Left hindlimb (tissue), 1 donor: ENCODE measurements at places on chromosomes 12 and 14.
A peak's percentile ranks its signal among the peaks of the same experiment; 100 is the strongest.

DNA sequence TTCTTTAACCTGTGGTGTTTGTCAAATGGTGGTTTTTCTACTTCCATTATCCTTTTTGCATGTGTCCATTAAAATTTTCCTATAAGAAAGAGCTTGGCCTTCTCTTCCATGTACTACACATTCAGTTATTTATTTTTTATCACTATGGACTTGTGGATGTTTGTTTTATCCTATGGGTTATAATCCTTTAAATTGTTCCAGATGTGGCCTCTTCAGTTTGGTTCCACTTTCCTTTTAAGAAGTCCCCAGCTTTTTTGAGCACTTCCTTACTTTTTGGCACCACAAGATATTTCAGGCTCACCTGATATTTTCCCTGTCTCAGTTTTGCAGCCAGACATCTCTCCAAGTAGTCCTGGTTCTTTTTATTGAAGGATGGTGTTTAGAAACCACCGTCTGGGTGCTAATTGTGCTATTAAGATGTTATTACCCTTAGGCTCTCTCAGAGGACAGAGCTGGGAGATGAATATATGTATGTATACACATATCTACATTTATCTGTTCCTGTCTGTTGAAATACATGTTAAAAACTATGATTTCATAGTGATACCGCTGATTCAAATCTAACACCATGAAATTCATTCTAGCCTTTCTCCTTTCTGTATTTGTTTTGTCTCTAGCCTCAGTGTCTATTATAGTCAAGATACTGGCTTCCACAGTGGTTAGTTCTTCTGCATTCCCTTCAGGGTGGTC is 408.5 kb upstream of the RGS6 start:
- no peak for DNase-seq

- no peak for DNase-seq
Measured at GRCh38 chr12:26719852-26720251, 113.1 kb downstream of the ITPR2 start.

GRCh38 chr14:50559990-50560930 is at the start of gene ATL1:
ATL1 (plus strand) TSS chr14:50560145; CDS start chr14:50560266, 121 bp downstream.
- DNase-seq: peak; percentile 92

GRCh38 chr12:126487431-126487980 is 1422.3 kb downstream of the AACS start:
- DNase-seq: no peak

- DNase-seq: no peak
Measured at GRCh38 chr12:62256408-62257096, 3.7 kb upstream of the USP15 start.

- no peak for DNase-seq
Measured at GRCh38 chr14:93025055-93025454, 90.7 kb downstream of the ITPK1 start.

DNA sequence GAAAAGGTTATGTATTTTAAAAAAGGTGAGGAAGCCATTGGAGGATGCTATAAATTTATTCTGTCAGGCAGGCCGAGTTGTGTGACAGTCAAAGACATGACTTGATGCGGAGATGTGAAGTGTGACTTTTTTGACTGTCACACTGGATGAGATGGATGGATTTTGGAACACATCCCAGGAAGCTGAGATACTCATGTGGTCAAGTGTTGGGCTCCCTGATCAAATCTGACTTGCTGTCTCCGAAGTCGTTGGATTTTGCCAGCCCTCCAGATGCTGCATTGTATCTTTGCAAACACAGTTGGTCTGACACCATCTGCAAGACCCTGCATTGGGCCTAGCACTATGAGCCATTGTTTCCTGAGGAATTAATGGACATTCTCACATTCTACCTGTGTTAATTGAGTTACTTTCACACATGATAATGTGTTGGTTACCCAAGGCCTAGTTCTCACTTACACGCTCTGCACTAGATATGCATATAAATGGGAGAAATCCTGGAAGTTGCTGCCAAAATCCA is 204.0 kb upstream of the PRKD1 start:
- no peak for DNase-seq

DNA sequence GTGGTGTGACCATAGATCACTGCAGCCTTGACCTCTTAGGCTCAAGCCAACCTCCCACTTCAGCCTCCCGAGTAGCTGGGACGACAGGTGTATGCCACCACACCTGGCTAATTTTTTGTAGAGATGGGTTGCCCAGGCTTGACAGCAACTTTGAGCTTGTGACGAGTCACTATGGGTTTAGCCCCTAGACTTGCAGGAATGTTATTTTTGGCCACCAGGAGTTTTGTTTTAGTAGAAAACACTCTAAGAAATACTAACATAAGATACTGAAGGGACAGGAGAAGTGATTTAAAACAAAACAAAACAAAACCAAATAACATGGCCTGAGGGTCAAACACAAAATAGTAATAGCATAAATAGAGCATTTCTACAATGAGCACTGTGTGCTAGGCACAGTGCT is 26.4 kb downstream of the SETD3 start:
- no peak for DNase-seq

DNA sequence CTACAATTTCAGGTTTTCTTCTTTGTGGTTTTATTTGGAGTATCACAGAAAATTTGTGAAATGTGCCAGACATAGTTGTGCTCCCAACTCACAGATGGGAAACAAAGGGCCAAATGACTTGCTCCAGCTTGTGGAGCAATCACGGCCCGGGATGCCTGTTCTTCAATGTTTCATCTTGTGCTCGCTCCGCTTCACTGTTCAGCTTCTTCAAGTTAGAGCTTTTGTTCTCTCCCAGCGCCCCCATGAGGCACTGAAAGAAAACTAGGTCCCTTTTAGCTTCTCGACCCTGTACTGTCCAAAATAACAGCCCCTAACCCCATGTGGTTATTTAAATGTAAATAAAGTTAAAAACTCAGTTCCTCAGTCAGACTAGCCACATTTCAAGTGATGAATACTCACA is 187.9 kb upstream of the STXBP6 start:
- DNase-seq: no peak

- no peak for DNase-seq
Measured at GRCh38 chr12:106919910-106920544, 35.7 kb upstream of the TMEM263 start.

DNA sequence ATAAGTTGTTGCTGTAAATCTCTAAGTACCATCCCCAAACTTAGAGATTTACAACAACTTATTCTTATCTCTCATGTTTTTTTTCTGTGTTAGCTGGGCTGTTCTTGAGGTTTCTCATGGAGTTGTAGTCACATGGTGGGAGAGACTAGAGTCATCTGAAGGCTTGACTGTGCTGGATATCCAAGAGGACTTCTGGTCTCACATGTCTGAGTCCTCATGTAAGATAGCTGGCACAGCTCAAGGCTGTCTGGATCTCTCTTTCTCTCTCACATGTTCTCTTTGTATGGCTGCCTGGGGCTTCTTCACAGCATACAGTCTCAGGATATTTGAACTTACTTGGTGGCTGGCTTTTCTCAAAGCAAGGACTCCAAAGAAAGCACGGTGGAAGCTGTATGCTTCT is 63.8 kb downstream of the DACT1 start:
- no peak for DNase-seq

DNA sequence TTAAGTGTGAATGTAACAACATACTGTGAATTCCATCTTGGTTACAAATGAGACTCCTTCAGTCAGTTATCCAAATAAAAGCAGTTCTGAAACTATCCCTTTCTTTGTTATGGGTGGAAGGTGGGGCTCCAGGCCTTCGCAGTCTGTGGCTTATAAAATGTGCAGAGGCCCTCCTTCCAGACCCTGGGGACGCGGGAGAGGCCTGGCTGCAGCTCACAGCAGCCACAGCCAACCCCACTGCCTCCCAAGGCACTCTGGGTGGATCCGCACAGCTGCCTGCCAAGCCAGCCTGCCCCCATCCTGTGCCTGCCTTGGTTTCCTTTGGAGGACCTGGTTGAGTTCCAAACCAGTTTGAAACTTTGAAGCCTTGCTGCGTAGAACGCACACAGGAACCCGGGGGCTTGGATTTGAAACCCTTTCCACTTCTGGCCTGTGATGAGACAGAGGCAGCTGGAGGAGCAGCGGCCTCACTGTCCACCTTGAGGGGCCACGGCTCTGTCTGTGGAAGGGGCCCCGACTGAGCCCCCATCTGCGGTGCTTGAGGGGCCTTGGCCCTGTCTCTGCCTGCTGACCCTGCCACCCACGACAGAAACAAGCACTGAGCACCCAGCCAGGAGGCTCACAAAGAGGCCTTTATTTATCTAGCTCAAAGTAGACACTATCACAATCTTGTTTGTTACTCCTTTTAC is 30.4 kb downstream of the CCNK start:
- no peak for DNase-seq

DNA sequence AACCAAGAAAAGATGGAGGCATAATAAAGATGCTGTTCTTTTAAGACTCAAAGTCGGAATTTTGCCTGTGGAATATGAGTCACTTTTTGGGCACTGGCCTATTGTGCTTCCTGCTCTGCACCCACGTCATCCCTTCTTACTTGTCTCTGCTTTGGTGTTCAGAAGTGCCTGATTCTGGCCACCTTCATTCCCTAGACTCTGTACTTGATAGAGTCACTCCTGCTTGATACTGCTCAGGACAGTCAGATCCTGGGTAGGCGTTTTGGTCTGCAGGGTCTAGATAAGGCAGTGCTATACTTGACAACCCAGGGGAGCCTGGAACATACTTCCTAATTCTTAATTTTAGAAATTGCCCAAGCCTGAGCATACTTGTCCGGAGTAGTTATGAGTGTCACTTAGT is 1.9 kb downstream of the LRRK2 start:
- DNase-seq: no peak

DNA sequence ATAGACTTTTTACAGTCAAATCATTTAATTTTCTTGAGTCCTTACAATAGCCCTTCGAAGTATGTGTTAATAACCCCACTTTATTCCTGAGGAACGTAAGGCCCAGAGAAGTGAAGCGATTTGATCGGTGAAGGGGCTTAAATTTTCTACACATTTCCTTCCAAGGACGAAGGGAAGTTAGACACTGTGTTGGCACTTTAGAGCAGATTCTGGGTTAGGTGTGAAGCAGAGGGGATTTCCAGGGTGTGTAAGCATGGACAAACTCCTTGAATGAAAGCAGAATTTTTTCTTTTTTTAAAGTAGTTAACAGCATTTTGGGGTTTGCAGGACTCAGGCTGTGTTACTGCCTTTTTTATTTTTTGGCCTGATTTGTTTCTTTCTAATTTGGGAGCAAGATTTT is 38.9 kb downstream of the PRORP start:
- DNase-seq: no peak

GRCh38 chr14:67396381-67396970 is 15.5 kb downstream of the PLEK2 start:
- no peak for DNase-seq

DNA sequence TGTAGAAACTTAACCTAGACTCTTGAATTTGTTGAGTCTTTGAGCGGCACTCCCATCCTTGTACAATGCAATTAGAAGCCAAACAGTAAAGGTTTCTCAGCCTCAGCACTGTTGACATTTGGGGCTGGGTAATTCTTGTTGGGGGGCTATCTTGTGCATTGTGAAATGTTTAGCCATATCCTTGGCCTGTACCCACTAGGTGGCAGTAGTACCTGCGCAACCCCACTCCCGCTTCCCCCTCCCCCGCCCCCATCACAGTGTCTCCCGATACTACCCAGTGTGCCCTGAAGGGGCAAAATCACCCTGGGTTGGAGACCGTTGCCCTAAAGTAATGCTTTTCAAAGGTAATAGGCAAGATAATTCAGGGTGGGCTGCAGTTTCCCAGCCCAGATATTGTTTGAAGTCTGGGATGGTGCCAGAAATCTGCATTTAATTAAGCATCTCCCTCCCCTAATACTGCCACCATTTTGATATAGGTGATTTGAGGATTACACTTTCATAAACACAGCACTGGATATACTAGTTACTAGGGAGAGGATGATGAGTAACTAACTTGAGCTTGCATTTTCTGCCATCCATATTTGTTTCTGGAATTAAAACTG is 1.8 kb downstream of the COX6A1 start:
- peak; percentile 55 for DNase-seq

DNA sequence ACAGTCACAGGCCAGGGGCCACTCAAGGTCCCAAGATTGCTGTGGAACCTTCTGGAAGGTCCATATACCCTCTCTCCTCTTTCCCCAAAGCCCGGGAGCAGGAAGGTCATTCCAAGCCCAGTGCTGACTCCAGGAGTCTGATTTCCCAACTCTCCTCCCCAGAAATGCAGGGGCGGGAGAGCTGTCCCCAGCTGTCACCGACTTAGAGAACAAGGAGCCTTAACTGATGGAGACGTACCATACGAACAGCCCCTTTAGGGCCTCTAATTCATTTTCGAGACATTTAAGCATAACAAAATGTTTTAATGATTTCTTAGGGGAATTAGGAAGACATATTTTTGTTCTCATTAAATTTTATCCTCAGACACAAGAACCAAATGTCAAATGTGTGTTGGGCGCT is 99.2 kb downstream of the PHETA1 start:
- DNase-seq: no peak

GRCh38 chr14:55077170-55078151 is 26.0 kb downstream of the MAPK1IP1L start:
- peak; percentile 59 for DNase-seq

DNA sequence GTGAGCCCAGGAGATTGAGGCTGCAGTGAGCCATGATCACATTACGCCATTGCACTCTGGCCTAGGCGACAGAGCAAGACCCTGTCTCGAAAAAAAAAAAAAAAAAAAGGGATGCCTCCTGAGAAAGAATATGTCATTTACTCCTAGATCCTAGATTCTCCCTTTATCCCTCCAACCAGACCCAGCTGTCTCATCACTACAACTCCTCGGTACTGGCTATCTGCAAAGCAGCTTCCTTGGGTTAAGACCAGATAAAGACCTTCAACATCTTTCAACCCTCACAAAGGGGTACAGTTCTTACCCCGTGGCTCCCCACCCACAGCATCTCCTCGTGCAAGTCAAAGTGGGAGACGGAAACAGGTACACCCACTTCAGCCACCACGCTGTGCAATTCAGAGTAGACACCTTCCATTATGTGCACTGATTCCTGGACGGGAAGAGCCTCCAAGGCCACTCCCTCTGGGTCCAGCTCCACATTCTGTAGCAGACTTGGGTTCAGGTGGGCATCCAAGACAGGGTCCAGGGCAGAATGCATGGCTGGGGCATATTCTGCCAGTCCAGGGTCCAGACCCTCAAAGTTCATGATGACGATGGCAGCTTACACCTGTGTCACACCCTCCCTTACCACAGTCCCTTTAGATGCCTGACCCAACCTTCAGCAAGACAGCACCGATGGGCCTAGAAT is 1.1 kb downstream of the PAN2 start:
- DNase-seq: no peak

DNA sequence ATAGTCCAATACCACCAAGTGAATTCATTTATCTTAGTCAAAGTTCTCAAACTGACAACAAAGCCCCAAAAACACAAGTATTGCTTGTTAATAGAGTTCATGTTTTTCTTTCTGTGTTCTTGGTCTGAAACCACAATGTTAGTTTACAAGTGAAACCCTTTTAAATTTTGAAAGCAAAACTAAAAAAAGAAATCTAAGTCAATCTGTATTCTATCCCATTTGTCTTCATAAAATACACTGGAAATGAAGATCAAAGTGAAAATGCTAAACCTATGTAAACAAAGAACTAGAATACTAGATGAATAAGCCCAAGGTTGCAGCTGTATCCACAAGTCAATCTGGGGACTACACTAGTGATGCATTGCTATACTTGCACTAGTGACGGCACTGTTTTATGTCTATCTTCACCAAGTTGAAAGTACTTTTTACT is 10.4 kb downstream of the MAP4K5 start:
- DNase-seq: no peak
